Peyer's patch (tissue), 4 donors: ENCODE measurements at places on chromosomes 6 and 20. TPM values are rescaled to one million over a fixed set of nuclear protein-coding genes. Genes with fewer than 3 reads are reported as not detected.

NTSR1 gene
- 0.76 TPM for total RNA-seq

GRCh38 chr6:33207552-33208090 is 679 bp upstream of the RING1 start:
- DNase-seq, result no peak

OR2H1 gene
- total RNA-seq, result not detected

DNA sequence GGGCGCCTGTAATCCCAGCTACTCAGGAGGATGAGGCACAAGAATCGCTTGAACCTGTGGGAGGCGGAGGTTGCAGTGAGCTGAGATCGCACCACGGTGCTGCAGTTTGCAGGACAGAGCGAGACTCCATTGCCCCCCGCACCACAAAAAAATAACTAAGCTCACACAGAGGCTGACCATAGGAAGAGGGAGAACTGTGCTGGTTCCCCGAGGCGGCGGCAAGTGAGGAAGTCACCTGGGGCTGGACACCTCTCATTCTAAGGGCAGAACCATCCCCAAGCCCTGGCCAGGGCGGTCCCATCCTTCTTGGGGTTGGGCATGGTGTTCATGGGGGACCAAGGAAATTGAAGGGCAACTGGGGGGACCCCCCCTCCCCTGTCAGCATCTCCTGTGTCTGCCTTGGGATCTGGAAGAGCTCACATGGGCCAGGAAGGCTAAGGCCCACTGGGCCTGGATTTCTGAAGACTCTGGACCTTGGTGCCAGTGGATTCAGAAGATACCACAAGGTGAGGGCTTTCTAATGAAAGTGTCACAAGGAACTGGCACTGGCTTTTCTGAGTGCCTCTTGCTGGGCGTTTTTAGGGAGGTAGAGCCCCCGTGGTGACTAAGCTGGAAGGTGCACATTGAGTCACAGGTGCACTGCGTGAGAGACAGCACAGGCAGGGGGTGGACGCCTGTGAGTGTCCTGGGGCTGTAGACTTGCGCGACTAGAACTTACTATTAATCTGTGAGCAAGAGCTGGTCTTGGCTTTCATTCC is 11.5 kb downstream of the IRF4 start:
- DNase-seq, result no peak

- DNase-seq, result no peak
These were observed 2.3 kb upstream of the OCSTAMP start for GRCh38 chr20:46552460-46553420.

GRCh38 chr6:98560418-98560817 is 274.0 kb upstream of the POU3F2 start:
- DNase-seq, result no peak

GRCh38 chr6:63637865-63638445 is 2.4 kb downstream of the PHF3 start:
- DNase-seq, result no peak

- no peak for DNase-seq
These were observed 28.7 kb downstream of the TXNDC5 start for GRCh38 chr6:7881765-7882500.

WASF1 gene
- total RNA-seq, result 5.8 TPM

IP6K3 gene
- 0.88 TPM for total RNA-seq

DNA sequence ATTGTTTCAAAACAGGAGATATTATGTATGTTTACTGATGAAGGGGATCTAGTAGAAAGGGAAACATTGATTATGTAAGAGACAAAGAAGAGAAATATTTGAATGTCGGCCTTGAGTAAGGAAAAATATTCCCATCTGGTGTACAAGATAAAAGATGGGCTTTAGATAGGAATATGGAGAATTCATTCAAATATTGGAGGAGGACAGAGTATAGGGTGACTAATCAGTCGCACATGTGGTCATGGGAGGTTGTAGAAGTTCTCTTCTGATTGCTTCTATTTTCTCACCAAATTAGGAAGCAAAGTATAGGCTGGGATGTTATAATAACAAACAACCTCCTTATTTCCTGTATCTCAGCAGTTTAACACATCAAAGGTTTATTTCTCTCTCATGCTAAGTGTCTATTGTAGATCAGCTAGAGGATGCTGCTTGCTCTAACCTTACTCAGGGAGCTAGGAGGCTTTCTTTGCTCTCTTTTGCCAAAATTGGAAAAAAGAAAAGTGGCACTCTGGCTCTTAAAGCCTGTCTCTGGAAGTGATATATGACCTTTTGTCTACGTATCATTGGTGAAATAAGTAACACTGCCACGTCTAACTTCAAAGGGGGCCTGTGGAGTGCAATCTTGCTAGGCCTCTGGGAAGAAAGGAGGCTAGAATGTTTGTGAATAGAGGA is 1.2 kb upstream of the HDDC2 start:
- no peak for DNase-seq
